ENCODE measurements at places on chromosomes 6 and 20. TPM values are rescaled to one million over a fixed set of nuclear protein-coding genes. Genes with fewer than 3 reads are reported as not detected.

Gene GMEB2
- 8.6 TPM for total RNA-seq

Gene BFSP1
- total RNA-seq, result 2.3 TPM

Gene RAET1G
- 0.27 TPM for total RNA-seq

Gene CDK19
- 13.3 TPM for total RNA-seq

Gene STMN3
- total RNA-seq, result 6.1 TPM

Gene SLC17A9
- 19.2 TPM for total RNA-seq

Gene GPR63
- total RNA-seq, result under 0.01 TPM

Gene AVP
- total RNA-seq, result not detected

Gene RNF144B
- 135 TPM for total RNA-seq

Gene FLRT3
- 0.14 TPM for total RNA-seq

Gene NKX2-4
- total RNA-seq, result not detected

Gene THBD
- 38.6 TPM for total RNA-seq

Gene PTPRT
- not detected for total RNA-seq

Gene NUDT3
- 46.5 TPM for total RNA-seq

Data from thoracic aorta endothelial cell (primary cell).